ENCODE measurements at places on chromosomes 11 and 22.
A peak's percentile ranks its signal among the peaks of the same experiment; 100 is the strongest.

GRCh38 chr11:107856981-107857517 is 1.5 kb downstream of the SLC35F2 start:
- no peak for DNase-seq

DNA sequence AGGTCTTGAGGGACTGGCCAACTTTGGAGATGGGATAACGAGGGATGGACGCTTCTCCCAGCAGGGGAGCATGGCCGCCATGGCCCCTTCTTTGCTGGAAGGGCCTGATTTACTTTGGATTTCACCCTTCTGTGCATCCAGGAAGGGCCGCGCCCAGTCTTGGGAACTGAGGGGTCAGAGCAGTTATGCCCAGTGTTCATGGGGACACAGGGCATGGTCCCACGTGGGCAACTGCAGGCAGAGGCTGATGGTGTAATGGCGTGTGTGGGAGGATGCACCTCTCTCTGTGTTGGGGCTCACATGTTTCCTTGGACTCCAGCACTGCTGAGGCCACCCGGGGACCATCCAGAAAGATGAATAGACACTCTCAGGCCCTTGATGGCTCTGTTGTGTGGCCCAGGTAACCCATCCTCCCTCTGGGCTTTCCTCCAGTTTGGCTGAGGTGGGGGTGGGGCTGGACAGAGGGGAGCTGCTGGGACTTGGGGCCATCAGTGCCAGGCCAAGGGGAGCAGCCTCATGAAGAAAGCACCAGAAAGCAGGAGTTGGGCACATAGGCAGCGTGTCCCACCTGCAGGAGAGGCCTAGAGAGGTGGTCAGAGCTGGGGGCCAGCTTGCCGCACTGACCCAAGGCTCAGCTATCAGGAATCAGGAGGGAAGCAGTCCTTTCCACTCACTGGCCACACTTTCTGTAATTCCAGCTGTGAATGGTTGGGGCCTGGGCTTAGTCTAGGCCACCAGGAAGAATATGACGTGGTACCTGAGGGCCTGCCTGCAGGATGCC is 1033.9 kb downstream of the TBC1D22A start:
- DNase-seq, result no peak

DNA sequence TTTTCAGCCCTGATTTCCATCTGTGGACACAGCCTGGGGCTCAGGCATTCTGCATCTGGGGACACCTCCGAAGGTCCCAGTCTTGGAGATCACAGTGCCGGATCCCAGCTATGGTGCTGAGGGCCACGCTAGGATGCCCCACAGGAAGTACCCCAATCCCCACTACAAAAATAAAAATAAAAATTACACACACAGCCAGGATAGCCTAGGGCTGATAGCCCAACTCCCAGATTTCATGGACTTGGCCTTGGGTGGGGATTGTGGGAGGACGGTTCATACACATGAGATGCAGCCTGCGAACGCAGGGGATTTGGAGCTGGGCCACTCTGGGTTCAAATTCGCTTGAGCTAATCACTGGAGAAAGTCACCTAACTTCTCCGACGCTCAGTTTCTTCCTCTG is 237.7 kb downstream of the BUD13 start:
- DNase-seq, result no peak

GRCh38 chr11:60852117-60852981 is 3.4 kb downstream of the PTGDR2 start:
- no peak for DNase-seq

GRCh38 chr11:59423835-59424234 is 2.4 kb downstream of the OR5A2 start:
- no peak for DNase-seq

DNA sequence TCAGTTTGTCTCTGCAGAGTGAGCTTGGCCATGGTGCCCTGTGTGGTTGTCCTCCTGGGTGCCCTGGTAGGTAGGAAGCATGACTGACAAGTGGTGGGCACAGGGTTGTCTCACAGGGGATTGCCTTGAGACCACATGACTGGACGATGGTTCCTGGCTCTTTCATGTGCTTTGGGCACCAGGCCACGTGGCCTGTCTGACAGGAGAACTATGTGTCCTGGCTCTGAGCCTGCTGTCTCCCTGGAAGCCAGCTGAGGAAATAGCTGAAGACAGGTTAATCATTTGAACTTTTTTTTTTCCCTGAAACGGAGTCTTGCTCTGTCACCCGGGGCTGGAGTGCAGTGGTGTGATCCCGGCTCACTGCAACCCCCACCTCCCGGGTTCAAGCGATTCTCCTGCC is 93.2 kb downstream of the LDLRAD3 start:
- no peak for DNase-seq

- DNase-seq, result no peak
Observed at GRCh38 chr22:35540595-35541253, at the start of gene RASD2. Gene RASD2, plus strand, starts transcription at chr22:35540831. Its CDS starts 5,979 bp downstream, at chr22:35546810.

DNA sequence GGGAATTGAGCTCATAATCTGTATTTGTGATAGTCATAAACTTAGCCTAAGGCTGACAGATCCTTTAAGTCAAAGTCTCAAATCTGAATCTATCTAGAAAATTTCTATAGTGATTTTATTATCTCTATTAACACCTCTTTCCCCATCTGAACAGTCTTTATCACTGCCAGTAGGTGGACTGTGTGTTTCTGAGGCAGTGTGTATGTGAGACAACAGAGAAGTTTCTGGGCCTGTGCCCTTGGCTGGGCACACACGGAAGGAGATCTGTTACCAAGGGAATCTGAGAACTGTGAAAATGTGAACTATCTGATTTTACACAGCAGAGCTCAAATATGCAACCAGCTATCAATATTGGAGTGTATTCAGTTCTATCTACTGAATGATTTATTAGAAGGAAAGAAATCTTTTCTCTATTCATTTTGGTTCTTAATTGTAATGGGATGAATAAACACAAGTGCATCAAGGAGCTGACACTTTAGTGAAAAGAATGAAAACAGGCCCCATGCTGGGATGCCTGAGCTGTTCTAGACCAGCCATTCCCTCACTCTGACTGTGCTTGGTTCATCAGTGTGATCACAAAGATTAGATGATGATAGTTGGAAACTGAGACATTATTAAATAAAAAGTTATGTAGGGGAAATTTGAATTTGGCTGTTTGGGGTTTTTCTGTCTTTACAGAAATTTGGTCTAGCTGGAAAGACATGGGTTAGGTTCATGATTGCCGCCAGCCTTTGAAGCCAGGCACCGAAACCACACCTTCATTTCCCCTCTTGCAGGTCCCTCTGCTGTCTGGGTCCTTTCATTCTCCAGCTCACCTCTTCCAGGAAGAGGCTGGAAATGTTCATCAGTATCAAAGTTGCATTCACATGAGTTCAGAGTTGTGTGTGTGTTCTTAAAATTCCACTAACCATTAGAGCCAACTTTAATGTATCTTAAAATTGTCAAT is 68.1 kb downstream of the LIF start:
- DNase-seq, result no peak

DNA sequence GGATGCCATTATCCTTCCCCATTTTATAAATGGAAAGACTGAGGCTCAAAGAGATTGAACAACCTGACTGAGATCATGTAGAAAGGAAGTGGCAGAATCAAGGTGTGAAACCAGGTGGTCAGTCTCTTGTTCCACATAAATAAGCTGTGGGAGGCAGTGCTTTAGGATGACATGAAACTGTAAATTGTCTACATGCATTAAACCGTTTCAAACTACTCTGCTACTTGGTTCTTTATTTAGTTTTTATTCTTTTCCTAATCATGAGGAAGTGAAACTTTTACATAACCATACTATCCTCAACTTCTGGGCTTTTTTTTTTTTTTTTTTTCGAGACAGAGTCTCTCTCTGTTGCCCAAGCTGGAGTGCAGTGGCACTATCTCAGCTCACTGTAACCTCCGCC is 34.9 kb downstream of the CADM1 start:
- DNase-seq, result no peak

GRCh38 chr11:26150031-26150430 is 181.9 kb upstream of the ANO3 start:
- no peak for DNase-seq

- no peak for DNase-seq
Observed at GRCh38 chr11:31763296-31763695, 47.8 kb downstream of the PAX6 start.

GRCh38 chr22:37852418-37852817 is 3.2 kb downstream of the EIF3L start:
- no peak for DNase-seq

DNA sequence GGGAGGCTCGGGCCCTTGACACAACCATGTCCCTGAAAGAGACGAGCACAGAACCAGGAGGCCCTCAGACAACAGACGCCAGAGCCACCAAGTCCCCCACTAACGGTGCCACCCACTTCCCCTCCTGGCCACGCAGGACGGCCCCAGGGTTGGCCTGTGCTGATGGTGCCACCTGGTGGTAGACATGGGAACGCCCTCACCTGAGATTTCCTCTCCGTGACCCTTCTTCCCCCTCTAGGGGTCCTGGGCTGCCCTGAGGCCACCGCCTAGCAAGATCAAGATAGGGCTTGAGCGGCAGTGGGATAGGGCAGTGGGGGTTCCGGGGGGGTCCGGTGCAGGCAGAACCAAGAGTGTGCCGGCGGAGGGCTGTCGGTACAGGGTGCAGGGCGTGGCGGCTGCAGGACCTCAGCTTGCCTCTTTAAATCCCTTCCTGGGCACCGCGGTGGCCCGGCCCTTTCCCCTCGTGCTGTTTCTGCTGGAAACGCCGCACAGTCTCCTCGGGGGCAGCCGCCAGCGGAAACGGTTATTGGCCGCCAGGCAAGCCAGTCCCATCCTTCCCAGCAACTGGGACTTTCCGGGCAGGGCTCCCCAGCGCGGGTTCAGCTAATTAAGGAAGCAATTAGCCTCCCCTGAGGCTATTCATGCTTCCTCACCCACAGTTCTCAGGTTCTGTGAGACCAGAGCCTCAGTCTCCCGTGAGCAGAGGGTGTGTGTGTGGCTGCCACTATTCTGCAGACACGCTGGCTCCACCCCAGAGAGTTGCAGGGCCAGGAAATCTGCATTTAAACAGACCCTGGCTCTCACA is 5.5 kb upstream of the NFAM1 start:
- peak; percentile 82 for DNase-seq

- no peak for DNase-seq
Observed at GRCh38 chr11:6440906-6441358, at the start of gene HPX. Gene HPX, minus strand, starts transcription at chr11:6440987. Its CDS starts 24 bp downstream, at chr11:6440963.

GRCh38 chr11:134464981-134465730 is 53.1 kb upstream of the B3GAT1 start:
- no peak for DNase-seq

GRCh38 chr11:100640646-100641045 is 46.4 kb upstream of the ARHGAP42 start:
- no peak for DNase-seq

DNA sequence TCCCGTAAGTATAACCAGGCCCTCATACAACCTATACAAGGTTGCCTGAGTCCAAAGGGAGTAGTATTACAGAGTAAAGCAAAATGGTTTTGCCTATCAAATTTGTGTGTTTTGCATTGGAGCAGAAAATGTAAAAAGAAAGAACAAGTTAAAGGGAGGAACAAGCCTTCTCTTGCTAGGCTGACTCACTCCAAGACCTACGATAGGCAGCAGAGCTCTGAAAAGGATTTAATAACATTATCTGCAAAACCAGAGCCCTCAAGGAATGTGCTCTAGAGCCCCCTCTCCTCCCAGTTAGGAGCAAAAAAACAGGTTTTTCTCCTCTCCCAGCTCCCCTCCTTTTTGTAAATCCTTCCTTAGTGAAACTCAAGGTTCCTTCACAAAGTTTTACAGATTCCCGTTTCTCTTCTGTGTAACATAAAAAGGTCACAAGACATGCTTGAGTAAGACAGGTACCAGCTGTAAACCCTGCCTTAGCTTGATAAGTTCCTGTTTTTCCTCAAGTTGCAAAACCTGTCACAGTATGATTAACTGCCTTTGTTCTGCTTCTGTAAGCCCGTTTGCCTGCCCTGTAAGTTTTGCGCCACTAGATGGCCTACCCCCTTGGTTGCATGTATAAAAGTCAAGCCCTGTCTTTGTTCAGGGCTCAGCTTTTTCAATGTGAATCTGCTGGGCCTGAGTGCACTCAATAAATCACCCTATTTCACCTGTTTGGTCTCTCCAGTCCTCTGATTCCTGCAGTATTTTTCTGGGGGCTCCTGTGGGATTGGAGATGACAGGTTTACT is 498.2 kb downstream of the KCNA4 start:
- no peak for DNase-seq

GRCh38 chr11:88484873-88485621 is 147.5 kb upstream of the CTSC start:
- DNase-seq, result no peak

DNA sequence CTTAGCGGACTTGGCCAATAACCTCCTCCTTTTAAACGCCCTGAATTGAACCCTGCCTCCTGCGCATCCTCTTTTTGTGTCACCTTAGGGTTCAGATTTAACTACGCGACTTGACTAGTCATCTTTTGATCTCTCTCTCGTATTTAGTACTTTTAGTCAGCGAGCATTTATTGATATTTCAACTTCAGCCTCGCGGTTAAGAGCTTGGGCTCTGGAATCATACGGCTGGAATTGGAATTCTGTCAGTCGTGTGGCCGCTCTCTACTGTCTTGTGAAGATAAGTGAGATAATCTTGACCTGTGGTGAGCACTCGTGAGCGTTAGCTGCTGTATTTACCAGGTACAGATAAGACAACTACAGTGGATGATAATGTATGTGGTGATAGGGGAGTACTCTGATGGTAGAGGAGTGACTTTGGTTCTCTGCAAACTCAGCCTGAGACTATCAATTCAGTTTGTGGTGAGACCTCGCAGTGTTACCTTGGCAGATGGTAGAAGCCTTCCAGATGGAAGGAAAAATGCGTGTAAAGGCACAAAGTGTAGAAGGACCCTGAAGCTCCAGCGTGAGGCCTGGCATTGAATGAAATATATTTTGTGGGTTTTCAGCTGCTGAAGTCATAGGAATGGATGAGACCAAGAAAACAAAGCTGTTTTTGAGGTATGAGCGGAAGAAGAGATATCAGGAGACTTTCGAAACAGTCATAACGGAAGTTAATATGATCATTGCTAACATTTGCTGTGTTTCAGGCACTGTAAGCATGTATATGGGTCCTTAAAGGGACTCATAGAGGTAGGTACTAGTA is 682 bp downstream of the ATM start:
- DNase-seq, result no peak

DNA sequence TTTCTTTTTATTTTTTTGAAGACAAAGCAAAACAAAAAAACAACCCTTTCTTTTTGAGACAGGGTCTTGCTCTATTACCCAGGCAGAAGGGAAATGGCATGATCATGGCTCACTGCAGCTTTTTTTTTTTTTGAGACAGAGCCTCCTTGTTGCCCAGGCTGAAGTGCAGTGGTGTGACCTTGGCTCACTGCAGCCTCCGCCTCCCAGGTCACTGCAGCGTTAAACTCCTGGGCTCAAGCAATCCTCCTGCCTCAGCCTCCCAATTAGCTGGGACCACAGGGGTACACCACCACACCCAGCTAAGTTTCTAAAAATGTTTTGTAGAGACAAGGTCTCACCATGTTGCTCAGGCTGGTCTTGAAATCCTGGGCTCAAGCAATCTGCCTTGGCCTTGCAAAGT is 124.6 kb downstream of the ABTB2 start:
- DNase-seq, result no peak

- no peak for DNase-seq
Observed at GRCh38 chr11:45924927-45925326, 2.5 kb downstream of the LARGE2 start.

Data from activated gamma-delta T cell treated with anti-CD3 and anti-CD28 coated beads, Interleukin-2, amount 50 U/mL, for 16 hours (primary cell).